ENCODE measurements at places on chromosomes 16 and 17.

- no peak for DNase-seq
Measured at GRCh38 chr16:1651094-1651973, 26.7 kb upstream of the JPT2 start.

DNA sequence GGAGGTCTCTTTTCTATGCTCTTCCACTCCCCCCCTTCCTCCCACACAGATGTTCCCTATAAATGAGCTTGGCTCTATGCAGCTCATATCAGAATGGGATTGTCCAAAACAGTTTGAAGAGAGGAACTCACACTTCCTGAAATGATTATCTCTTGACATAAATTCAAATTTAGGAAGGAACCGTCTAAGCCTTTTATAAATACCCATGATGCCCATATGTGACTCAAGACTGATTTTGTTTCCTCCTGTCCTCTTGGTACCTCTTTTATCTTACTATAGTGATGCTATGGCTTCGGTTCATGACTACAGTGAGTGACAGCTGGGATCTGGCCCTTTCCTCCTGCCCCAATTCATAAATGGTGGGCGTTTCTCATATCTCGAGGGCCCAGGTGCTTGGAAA is 16.6 kb upstream of the TERF2 start:
- DNase-seq, result no peak

GRCh38 chr16:424033-424622 is 1.3 kb upstream of the RAB11FIP3 start:
- DNase-seq, result no peak

DNA sequence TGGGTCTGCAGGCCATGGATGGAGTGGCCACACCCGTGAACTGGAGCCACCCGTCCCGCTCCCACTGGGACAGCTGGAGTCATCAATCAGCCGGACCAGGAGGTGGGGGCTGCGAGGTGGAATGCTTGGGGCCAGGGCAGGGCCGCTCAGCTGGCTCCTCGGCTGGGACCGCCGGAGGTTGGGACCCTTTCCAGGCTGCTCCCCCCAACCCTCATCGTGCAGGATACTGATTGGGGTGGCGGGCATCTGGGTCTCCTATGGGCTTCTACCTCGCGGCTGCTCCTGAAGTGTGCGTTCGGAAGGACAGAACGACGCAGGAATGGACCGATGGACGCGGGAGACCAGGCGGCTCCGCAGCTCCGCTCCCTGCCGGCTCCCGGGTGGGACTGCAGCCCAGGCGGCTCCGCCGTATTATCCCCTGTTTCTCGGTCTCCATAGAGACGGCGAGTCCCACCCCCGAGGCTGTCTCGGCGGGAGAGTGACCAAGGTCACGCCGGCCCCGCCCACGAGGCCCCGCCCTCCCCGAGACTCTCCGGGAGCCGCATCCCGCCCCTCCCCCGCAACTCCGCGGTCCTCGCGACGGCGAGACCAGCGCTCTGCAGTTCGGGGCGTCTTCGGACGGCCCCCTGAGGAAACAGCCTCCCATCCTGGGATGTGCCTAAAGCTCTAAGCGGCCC is at the start of gene TPPP3:
Gene TPPP3 (minus strand): TSS at position 388 of the 677 bp plus-strand sequence. CDS start 2,387 bp downstream, outside the sequence.
- peak; percentile 34 for DNase-seq

GRCh38 chr16:35730251-35730650 is 2270.8 kb downstream of the TP53TG3F start:
- no peak for DNase-seq

DNA sequence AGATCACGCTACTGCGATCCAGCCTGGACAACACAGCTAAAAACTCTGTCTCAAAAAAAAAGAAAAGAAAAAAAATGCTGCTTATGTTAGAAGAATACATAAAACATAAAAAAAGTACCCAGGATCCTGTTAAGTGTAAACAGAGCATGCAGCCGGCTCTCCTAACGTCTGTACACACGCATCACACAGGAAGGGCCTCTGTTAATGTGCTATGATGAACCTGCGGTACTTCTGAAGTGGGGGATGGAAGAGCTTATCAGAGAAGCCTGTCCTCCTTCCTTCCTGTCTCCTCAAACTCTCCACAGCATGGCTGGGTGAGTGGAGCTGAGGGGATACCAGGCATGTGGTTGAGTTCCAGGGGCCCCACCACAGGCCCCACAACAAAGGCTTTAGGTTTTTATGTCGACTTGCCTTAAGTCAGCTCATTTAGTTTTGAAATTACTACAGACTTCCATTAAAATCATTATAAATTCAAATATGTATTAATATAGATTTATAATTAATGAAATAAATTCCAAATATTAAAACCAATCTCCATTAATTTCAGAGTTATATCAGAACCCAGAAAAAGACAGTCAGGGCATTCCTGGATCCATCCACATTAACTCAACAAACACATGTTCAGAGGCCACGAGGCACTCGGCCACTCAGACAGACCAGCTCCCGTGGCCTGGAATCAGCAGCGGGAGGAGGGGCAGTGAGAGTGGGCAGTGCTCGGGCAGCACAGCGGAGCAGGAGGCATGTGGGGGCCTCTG is 11.7 kb downstream of the CCDC57 start:
- no peak for DNase-seq

GRCh38 chr17:76011951-76012350 is 11.3 kb downstream of the CDK3 start:
- no peak for DNase-seq

DNA sequence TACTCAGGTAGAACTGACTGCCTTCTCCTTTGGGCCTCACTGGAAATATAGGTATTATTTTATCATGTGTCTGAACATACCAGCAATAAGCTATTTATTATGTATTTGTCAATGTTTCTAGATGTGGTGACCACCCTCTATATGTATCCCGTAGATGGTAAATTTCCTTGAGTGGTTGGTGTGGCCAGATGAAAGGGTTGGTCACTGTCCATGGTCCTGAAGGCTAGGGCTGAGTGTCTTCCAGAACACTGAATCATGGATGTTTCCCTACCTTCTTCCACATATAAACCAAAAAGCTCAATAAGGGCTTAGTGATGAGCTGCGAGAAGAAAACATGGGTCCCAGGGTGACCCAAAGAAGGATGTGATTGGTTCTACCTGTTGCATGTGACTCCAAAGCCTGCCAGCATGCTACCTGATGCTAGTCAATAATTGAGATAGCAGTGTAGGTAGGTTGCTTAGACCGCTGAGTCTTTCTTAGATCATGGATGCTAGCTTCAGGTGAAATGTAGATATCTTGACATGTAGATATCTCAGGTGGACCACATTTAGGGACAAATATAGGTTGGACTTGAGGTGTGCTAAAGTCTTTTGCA is 150.3 kb downstream of the ASIC2 start:
- DNase-seq, result no peak

- no peak for DNase-seq
Measured at GRCh38 chr17:74671031-74671771, 41.5 kb downstream of the CD300LF start.

DNA sequence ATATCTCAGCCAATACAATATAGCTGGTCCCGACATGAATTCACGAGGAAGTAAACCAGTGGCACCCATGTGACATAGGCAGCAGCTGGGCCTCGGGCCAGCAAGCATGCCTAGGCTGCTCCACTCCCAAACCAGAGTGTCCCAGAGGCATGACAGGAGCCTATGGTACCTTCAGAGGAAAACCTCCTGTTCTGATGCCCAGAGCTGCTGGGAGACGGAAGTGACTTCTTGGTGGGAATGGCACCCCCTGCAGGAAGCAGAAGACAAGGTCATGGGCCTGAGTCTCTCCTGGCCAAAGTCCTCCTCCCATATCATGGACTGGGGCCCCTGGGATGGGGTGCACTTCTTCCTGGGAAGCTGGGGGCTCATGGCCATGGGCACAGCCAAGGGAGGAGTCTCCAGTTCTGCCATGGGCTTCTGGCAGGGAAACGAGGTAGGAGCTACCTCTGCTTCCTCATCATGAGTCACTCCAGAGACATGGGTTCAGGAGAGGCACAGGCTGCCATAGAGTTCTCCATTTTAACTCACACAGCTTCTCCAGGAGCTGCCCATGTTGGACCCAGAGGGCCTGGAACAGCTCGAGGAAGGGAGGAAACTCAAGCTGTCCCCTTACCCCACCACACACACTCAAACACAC is 13.4 kb downstream of the FBF1 start:
- peak; percentile 70 for DNase-seq

DNA sequence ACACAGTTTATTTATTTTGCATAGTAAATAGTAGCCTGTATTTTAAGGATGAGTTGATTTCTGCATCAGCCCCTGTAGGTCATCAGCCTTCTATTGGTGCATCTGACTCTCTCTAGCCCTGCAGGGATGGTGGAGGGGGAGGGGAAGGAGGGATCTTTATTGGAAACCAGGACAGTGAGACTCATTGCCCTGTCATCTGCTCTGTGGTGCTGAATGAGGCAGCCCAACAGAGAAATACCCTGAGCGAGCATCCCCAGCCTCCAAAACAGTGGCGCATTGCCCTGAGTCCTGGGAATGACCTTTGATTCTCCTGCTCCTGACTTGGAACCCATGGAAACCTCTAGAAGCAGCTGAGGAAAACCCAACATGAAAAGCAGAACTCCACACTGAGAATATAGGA is 45.5 kb upstream of the STH start:
- DNase-seq, result no peak

- no peak for DNase-seq
Measured at GRCh38 chr17:41500131-41500911, 5.1 kb downstream of the KRT13 start.

GRCh38 chr16:79165079-79165478 is 435.5 kb downstream of the MAF start:
- DNase-seq, result no peak

DNA sequence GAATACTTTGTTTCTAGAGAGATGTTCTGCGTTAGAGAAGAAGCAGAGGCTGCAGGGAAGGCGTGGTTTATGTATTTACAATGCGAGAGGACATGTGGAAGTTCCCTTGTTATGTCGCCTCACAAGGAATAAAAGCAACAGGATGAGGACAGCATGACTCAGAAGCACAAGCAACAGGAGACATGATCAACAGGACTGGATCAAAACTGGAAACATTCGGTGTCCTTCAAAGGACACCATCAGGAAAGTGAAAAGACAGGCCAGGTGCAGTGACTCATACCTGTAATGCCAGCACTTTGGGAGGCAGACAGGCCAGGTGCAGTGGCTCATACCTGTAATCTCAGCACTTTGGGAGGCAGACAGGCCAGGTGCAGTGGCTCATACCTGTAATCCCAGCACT is 52.6 kb downstream of the CCDC57 start:
- no peak for DNase-seq

DNA sequence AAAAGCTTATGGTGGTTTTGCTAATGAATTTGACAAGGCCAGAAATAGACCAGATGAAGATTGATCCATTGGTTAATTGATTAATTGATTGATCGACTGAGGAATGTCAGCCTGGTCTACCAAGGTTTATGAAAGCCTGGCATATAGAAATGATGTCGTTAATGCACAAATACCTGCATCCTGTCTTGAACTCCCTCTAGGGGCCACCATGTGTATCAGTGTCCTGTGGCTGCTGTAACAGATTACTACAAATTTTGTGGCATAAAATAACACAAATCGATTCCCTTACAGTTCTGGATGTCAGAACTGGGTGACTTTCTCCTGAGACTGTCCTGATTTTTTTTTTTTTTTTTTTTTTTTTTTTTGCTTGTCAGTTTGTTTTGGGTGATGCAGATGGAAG is 553.2 kb downstream of the MAF start:
- no peak for DNase-seq

GRCh38 chr17:53724726-53725125 is 98.0 kb upstream of the KIF2B start:
- no peak for DNase-seq

DNA sequence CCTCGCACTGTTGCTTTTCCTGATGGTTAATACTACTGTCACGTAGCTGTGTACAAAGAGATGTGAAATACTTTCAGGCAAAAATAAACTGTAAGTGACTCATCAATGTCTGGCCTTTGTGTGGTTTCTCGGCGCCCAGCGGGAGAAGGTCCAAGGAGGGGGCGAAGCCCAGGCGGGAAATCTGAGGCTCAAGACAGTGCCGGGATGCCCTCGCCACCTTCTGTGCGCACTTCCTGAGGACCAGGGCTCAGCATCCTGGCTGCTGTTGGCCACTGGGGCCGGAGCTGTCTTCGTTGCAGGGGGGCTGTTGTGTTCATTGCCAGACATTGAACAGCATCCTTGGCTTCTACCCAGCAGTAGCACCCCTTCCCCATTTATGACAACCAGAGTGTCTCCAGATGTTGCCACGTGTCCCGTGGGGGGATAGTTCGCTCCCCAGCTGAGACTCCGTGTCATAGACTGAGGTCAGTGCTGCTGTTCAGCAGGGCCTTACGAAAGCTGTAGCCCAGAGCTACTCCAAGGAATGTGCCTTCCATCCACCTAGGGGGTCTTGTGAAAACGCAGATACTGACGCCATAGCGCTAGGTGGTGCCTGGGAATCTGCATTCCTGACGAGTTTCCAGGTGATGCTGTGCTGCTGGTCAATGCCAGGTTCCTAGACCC is 67.3 kb upstream of the PLCG2 start:
- no peak for DNase-seq

GRCh38 chr17:80847496-80848230 is 144.0 kb upstream of the CHMP6 start:
- DNase-seq, result no peak

DNA sequence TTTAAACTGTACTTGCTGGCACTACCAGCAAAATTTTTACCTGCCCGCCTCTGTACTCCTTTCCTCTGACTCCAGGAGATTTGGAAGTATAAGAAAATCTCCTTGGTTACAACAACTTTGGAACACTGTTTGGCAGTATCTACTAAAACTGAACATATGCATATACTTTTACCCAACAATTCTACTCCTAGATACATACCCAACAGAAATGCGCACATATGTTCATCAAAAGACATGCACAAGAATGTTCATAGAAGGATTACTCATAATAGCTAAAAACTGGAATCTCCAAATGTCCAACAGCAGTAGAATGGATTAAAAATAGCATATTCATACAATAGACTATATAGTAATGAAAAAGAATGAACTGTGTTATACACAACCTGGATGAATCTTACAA is 21.7 kb upstream of the MED13 start:
- no peak for DNase-seq

DNA sequence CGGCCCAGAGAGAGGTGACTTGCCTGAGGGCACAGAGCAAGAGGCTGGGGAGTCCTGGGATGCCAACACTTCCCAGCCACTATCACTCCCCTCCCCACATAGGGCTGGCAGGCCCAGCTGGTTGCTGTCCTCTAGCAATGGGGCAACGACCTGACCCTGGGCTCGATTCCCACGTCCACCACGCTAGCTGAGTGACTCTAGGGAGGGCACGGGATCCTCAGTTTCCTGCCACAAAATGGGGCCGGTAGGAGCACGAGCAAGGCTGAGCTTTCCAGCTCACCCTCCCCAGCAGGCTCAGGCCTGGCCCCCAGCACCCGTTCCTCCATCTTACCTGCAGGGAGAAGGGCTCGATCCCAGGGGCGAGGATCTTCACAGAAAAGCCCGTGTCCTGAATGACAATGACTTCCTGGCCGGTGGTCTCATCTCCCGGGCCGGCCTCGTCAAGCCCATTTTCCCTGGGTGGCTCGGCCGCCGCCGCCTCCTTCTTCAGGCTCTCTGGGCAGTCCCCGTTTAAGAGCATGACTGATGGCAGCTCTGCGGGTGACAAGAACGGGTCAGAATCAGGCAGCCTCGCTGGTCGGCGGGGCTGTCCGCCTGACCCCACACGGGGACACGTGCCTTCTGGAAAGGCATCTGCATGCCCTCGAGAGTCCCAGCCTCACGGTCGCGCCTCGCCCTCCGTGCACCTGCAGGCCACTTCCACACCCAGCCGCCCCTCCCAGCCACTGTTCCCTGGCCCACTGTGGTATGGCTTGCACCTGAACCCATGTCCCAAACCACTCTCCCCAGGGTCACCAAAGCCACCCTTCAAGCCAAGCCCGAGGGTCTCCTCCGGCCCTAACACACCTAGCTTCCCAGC is 7.3 kb downstream of the CLUH start:
- DNase-seq, result no peak

GRCh38 chr17:4728124-4728523 is 3.1 kb upstream of the MED11 start:
- no peak for DNase-seq

Data from SHP77 (cell line).